ENCODE measurements at places on chromosomes 5 and 9.

- DNase-seq = no peak
Observed at GRCh38 chr9:129136446-129137035, 25.3 kb downstream of the PTPA start.

- DNase-seq = no peak
Observed at GRCh38 chr9:37155601-37156000, 35.2 kb downstream of the ZCCHC7 start.

DNA sequence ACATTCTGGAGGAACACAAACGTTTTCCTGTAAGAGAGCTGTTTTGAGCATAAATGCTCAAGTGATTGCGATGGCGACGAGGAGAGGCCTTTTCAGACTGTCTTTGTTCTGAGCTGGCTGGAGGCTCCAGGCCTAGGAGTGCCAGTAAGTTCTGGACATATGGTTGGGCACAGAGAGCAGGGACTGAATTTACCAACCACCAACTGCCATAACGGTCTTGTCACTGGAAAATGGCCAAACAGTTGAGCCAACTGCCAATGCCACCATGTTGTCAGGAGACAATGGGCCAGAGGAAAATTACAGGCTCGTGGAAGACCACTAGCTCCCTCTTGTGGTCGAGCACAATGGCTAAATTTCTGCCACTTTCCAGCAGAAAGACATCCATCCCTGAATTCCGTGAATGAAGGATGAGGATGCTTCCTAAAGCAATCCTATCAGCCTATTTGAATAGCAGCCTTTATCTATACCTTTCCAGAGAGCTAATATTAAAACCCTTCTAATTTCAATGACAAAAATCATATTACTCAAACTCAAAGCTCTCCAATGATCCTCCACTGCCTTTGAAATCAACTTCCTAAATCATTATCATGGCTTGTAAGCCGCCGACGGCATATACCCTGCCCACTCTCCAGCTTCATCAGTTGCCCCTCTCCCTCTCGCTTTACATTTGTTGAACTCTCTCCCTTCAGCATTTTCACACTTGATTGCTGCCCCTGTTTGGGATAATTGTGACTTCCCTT lies 66.9 kb upstream of the GLIS3 start:
- peak; percentile 50 for DNase-seq

- DNase-seq = peak; percentile 60
Observed at GRCh38 chr9:136052472-136052880, 42.6 kb downstream of the NACC2 start.

- DNase-seq = no peak
Observed at GRCh38 chr5:77066184-77066583, 20.9 kb downstream of the ZBED3 start.

DNA sequence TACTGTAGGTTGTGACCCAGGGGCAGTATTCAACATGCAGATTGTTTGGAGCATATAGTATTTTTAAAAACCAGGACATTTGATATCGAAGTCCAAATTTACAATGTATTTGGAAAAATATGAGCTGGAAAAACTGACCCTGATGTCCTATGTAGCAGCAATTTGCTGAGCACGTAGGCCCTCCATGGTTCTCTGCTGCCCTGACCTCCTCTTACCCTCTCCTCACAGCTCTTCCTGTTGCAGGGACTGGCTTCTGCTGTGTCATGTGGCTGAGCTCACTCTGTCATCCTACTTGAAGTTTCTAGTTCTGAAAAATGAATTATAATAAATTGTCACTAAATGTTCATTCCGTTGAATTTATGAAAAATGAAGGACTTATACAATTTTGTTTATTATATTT lies 4.1 kb upstream of the ASPN start:
- no peak for DNase-seq

- peak; percentile 82 for DNase-seq
Observed at GRCh38 chr5:167699432-167699831, 592.0 kb upstream of the WWC1 start.

DNA sequence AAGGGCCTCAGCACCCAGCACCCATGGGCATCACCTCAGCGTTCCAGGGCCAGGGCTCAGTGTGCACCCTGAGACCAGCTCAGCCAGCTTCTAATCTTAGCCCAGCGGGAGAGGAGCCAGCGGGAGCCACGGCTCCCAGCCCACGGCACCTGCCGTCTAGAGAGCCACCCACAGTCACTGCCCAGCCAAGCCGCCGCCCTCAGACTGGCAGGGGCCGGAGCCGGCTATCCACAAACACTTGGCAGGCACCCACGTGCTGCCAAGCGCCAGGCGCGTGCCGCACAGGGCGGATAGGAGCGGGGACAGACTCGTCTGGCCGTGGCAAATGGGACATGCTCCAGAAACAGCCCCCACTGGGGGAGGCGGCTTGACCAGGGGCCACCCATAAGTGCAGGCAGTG lies 18.6 kb downstream of the BRD3 start:
- no peak for DNase-seq

- no peak for DNase-seq
Observed at GRCh38 chr5:91027405-91028139, 355.5 kb downstream of the ARRDC3 start.

All from HTR-8/SVneo (cell line).